AG04449 (cell line): ENCODE measurements at places on chromosomes 4 and X.

DNA sequence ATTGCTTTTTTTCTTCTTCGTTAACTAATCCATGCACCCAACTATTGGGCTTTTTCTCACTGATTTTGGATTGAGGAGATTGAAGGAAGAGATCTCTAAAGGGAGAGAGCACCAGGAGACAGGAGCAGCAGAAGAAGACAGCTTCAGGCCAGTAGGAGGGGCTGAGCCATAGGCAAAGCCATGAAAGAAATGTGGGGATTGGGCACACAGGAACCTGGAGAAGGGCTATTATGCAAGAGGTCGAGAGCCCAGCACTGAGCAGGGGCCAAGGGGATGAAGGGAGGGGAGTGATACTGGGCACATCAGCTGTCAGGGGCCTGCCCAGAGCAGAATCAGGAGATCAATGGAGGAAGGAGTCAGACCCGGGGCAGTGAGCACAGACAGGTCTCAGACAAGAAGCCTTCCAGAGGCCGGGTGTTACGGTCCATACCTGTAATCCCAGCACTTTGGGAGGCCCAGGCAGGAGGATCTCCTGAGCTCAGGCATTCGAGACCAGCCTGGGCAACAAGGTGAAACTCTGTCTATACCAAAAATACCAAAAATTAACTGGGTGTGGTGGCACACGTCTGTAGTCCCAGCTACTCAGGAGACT, 140.9 kb downstream of the BCOR start:
- DNase-seq = no peak

DNA sequence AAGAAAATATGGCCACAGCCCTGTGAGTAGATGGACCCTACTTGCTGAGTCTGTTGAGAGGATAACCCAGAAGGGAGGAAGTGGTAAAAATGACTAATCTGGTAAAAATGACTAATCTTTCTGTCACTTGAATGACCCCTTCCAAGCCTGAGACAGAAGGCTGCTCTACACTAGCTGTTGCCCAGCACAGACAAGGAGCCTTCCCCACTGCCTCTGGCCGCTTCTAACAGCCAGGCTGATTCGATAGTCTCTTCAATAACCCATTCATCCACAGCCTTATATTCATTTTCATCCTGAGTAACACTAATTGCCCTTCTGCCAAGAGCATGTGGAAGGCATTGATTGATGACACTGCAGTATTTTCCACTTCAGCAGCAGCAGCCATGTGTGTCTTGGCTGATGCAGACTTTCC, 18.4 kb downstream of the MAGEB17 start:
- DNase-seq = peak; percentile 44

GRCh38 chrX:44891642-44892041, 18.7 kb downstream of the KDM6A start:
- DNase-seq = no peak

DNA sequence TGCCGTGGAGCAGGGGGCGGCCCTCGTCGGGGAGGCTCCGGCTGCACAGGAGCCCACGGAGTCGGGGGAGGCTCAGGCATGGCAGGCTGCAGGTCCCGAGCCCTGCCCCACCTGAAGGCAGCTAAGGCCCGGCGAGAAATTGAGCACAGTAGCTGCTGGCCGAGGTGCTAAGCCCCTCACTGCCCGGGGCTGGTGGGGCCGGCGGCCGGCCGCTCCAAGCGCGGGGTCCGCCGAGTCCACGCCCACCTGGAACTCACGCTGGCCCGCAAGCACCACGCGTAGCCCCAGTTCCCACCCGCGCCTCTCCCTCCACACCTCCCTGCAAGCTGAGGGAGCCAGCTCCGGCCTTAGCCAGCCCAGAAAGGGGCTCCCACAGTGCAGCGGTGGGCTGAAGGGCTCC, 589.4 kb downstream of the PPP4R3C start:
- no peak for DNase-seq

DNA sequence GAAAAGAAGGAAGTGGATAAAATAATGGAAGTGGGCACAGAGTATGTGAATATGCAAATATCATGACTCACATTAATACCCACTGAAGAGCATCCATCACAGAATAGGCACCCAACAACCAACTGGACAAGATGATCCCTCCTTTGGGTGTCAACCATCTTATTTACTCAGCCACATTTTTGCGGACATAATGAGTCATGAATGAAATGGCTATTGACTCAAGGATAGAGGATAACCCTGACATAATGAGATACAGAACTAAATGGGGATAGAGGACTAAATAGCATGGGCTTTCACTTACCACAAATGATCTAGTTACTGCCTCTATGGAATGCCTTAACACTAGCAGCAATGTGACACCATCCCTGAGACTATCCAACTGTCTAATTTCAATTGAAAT, 224.7 kb downstream of the ANTXR2 start:
- no peak for DNase-seq

- DNase-seq = no peak
Observed at GRCh38 chrX:74924449-74925224, 615 bp downstream of the NEXMIF start.

GRCh38 chr4:186170966-186171365, 20.4 kb upstream of the CYP4V2 start:
- DNase-seq = no peak

DNA sequence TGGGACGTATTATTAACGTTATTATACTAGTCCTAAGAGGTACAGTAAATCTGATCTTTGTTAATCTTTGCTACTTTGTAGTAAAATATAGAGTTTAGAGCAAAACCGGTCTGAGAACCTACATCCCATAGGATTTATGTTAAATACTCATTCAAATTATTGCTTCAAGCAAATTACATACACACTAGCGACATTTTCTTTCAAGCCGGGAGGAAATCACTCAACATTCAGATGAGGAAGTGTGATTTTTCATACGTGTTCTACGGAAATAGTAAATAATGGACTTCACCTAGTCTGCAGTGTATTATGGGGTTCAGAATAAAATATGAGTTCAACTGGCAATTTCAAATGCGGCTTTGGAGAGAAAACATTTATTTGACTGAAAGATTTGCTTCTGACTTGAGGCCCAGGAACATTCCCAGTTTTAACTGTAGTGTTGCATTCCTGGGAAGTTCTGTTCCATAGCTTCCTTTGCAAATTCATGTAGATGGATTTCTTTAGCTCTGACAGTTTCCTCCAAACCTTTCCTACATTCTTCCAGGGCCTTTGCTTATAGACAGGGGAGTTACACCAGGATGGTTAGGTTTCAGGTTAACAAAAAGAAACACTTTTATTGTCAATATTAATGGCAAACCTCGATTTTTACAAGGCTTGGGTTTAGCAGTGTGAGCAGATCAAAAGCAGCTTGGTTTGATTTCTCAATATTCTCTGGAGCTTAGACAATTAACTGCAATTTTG, 5.3 kb upstream of the HAND2 start:
- no peak for DNase-seq

- DNase-seq = no peak
Observed at GRCh38 chrX:110418316-110419235, 59.9 kb downstream of the RTL9 start.

GRCh38 chr4:151174784-151175183, 75.4 kb downstream of the RPS3A start:
- DNase-seq = no peak

DNA sequence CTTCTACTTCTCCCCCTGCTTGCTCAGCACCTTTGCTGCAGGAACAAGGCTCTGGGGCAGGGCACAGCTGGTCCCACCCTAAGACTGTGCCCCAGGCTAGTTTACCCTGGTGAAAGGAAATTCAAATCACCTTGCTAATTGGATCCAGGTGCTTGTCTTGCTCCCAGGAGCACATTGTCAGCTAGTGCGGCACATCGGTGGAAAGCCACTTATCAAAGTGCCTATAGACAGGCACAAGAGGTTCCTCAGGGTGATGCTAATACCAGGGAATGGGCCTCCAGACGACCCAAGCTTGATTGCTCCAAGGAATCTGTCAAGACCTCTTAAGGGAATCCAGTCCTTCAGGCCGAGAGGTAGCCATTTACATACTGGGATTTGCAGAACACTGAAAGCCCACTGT, 64.5 kb upstream of the PRPS1 start:
- DNase-seq = no peak

- DNase-seq = peak; percentile 21
Observed at GRCh38 chr4:10018818-10019461, 2.4 kb downstream of the SLC2A9 start.

DNA sequence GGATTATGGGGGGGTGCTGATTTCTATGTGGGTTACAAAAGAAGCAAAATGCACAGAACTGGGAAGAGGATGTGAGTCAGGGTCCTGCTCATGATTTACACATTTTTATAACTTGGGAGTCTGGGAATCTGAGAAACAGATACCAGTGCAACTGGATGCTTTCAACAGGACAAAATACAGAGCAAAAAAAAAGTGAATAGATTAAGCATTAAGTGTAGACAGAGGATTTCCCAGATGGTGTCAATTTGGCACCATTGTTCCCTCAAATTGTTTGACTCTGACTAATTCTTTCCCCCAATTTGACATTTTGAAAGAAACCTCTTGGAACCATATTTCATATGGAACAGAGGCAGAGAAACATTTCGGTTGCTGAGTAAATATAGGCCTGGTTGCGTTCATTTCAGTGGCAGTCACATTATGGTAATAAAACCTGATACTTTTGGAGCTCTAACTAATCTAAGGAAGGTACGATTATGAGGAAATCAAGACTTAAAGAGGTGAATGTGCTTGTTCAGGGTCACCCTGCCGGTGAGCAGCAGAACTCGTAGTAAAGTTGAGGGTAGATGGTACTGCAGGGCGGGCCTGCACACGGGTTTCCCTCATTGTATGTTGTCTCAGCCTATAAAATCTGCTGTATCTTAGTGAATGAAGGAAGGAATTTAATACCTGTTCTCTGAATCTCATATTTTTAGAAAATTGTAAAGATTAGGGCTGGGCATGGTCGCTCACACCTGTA, 18.7 kb upstream of the CDKL5 start:
- no peak for DNase-seq

GRCh38 chr4:119286377-119287002, 35.4 kb downstream of the FABP2 start:
- DNase-seq = peak; percentile 50

GRCh38 chr4:119550857-119551532, 77.6 kb downstream of the PDE5A start:
- no peak for DNase-seq

DNA sequence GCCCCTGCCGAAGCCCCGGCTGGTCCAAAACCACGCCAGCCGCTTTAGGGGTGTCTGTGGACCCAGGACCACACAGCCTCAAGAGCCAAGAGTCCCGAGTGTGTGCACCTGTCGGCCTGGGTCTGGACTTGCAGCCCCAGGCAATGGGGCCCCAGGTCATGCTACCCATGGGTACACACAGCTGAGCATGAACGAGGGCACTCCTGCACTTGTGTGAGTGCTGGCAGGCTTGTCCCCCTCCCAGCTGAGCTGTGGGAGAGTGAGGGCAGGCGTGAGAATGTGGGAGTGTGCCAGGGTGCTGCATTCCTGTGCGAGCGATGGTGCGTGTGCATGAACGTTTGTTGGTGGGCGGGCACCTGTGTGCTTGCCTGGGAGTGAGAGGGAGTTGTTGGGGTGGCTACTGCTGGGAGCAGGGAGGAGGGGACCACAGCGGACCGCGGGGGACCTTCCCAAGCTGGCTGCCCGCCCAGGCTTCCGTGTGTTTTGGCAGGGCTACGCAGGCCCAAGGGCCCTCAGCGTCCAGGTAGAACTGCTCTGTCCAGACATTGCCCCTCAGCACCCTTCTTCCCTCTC, 30.8 kb downstream of the BLOC1S4 start:
- no peak for DNase-seq

GRCh38 chr4:140924761-140925392, 168.7 kb upstream of the TBC1D9 start:
- no peak for DNase-seq

GRCh38 chrX:34790026-34790425, 132.9 kb upstream of the TMEM47 start:
- no peak for DNase-seq

GRCh38 chr4:120922381-120923206, at the start of gene PRDM5:
Gene PRDM5 (minus strand): TSS chr4:120922726. CDS start chr4:120922608, 118 bp downstream.
- no peak for DNase-seq

DNA sequence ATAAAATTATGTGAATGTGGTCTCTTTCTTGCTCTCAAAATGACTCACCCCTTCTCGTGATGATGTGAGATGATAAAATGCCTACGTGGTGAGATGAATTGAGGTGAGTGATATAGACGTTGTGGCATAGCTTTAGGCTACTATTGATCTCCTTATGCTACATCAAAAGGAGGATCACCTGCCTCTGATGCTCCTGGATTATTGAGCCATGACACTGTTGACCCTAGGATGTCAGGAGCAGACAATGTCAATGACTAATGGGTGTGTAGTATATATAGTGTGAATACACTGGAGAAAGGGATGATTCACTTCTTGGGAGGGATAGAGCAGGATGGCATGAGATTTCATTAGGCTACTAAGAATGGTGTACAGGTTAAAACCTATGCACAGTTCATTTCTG, 210.7 kb upstream of the PRPS2 start:
- DNase-seq = no peak

DNA sequence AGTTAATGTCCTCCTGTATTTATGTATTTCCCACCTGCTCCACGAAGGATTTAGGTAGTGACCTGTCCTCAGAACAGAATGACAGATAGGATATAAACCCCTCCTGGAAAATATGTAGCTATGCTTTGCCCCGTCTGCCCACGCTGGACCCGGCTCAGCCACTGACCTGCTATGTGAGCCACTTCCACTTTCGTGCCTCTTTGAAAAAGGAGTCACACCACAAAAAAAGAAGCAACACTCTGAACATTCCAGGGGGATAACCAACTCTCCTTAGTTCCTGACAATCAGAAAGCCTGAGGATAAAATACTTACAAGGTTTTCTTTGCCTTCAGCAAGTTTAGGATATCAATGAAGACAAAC, 11.1 kb downstream of the ACSL1 start:
- no peak for DNase-seq

GRCh38 chr4:80465238-80465637, 129.7 kb downstream of the CFAP299 start:
- DNase-seq = no peak

DNA sequence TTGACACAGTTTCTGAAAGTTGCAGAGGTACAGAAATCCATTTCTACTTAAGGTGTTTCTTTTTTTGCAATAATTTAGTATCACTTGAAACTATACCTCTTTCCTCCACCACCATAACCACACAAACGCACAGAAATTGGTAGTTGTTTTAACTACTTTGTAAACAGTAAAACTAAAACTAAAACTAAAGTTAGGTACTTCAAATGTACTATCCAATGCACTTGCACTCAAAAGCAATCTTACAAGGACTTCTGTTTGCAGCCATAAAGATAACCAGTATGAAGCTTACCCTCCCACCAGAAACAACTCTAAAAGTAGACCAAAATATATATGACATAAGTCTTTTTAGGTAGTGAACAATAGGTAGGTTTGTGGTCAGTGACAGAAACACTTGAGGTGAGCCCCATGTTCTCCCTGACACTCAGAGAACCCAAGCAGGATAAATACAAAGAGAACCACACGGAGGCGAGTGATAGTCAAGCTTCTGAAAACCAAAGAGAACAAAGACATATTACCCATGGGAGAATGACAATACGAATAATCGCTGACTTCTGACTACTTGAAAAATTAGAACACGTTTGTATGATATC, 72.2 kb upstream of the VBP1 start:
- DNase-seq = no peak

DNA sequence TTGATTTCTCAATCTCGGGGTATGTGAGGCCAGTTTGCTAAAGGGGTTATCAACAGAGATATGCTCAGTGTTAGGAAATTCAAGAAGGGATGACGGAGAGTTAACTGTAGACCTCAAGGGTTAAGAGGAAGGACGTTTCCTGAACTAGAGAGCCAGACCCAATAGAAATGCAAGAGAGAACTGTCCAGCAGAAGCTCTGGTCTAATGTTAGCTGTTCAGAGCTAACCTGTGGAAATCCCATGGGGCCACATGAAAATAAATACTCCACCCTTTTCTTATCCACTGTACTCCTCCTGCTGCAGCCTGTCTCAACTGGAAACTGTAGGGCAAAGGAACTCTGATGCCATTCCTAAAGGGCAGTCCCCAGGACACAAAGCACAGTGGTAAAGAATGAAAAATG, 274.3 kb downstream of the DMD start:
- DNase-seq = no peak
